ENCODE measurements at places on chromosomes 5 and 9.

- no peak for DNase-seq
Observed at GRCh38 chr9:126329476-126330275, 3.0 kb downstream of the MVB12B start.

- DNase-seq: no peak
Observed at GRCh38 chr5:112226215-112226614, 192.9 kb downstream of the EPB41L4A start.

DNA sequence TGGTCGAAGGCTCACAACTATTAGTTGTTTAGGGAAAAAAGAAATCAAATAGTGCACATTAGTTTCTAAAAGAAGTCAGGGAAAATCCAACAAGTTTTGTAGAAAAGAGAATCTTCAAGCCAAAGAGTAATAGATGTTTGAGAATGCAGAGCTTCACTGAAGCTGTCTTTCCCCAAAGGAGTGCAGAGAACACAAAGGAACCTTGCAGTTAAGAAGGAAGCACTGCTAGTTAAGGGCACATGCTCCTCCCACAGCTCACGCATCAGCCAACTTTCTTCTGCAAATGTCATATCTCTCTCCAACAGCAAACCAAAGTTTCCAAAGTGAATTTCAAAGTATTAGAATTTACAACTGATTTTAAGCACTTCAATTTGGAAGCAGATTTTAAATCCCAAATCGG lies 116.4 kb upstream of the FST start:
- no peak for DNase-seq

- no peak for DNase-seq
Observed at GRCh38 chr5:124480022-124480421, 266.4 kb downstream of the ZNF608 start.

DNA sequence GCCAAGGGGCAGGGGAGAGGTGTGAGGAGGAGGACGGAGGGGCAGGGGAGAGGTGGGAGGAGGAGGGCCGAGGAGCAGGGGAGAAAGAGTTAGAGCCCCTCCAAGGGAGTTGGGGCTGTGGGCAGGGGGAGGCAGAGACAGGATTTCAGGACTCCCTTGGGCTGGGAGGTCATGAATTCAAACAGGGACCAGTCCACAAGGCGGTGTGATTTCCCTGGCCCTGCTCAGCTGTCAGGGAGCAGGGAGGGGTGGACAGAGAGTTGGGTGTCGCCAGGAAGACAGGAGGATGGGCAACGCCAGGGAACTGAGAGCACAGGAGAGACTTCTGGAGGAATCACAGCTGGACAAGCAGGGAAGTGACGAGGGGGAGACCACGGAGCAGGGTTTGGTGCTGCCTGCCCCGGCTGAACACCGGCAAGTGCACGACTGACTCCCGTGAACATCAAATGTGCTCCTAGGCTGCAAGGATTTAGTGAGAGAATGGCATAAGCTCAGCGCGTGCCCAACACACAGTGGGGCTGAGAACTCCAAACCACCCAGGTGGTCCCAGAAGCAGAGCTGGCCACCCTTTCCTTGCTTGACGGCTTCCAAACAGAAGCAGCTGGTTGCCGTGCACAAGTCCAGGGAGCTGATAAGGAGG lies 17.8 kb upstream of the OLFM1 start:
- no peak for DNase-seq

All from globus pallidus (tissue), 1 donor.